Activated CD8-positive, alpha-beta memory T cell treated with anti-CD3 and anti-CD28 coated beads, Interleukin-2, amount 10 ng/mL, durations not matched to agents 7 days and 5 days (primary cell): ENCODE measurements at places on chromosomes 6 and 20.

DNA sequence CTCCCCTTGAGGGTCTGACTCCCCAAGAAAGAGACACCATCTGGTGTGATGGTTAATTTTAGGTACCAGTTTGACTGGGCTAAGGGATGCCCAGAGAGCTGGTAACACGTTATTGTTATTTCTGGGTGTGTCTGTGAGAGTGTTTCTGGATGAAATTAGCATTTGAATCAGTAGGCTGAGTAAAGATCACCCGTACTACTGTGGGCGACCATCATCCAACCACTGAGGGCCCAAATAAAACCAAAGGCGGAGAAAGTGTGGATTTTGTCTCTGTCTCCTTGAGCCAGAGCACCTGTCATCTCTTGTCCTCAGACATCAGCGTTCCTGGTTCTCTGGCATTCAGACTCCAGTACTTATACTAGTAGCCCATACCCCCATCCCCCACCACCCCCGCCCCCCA lies 7.9 kb upstream of the CNKSR3 start:
- DNase-seq = no peak

- DNase-seq = no peak
Measured at GRCh38 chr20:53224851-53225250, 252.7 kb downstream of the TSHZ2 start.

DNA sequence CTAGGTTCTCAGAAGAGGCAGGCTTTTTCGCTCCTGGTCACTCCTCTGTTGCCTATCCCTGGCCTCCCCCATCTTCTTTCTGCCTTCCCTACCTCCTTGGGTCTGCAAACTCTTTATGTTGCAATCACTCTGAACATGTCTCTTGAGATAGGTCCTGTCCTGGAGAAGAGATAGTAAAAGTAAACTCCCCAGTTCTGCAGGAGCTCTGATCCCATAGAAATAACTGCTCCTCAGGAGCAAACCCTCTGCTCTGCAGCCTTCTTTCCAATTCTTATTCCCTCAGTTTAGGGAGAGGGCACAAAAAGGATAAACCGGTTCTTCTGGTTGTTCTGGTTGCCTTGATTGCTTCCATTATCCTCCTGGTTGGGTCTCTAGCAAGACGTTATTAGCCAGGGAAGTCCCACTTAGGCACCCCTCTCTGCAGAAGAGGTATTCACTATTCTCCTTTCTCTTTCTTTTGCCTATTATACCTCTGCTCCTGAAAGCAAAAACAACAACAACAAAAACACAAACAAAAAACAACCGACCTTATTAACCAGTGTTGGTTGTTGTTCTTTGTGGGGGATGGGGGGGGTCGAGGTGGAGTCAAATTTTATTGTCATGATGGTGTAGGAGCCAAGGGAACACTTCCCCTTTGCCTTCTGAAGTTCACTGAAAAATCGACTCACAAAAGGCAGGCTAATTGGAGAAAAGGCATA lies 973 bp downstream of the TRIM38 start:
- DNase-seq = no peak

GRCh38 chr6:93745306-93745705 lies 325.9 kb upstream of the EPHA7 start:
- DNase-seq = no peak

DNA sequence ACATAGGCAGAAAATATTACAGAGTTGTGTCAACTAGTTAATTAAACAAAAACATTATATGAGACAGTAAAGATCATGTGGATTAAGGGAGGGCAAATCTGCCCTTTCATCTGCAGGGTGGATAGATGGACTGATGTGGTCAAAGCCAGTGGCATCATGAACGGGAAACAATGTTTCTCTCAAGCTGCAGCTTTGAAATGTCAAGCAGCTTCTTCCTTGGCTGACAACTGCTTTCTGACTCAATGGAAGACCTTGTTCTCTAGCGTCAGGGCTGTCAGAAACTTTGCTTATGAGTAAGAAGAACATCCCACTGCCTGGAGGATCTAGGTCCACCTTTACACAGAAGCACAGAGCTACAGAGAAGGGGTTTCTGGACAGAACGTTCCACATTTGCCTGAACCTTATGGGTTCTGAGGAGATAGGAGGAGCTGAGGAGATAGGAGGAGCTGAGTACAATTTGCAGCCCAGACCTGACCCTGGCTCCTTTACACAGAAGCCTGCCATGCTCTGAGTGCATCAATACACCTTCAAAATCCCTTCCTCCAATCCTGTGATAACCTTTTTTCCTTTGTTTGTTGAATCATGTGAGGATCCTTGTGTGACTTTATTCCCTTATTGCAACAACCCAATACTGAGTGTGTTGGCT lies 6.1 kb downstream of the CST5 start:
- DNase-seq = no peak
